DMS 273 treated with DMSO at 0.1 percent for 48 hours (cell line): ENCODE measurements at places on chromosomes 1 and 21.

DNA sequence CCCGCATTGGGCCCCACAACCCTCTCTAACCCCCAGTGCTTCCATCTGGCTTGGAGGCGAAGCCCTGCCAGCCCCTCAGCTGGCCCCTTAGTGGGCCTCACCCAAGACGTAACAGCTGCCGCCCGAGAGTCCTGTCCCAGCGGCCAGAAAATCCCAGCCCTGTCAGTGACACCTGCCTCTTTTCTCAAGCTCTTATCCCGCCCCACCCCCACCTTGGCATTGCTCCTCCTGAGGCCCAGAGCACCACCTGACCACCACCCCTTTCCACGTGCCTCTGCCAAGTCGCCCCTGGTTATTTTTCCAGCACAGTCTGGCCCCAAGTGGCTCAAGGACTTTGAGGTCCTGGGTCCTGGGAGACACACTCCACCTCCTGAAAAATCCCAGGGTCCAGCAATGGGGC lies 5.9 kb upstream of the CTRC start:
- DNase-seq, result peak; percentile 20

DNA sequence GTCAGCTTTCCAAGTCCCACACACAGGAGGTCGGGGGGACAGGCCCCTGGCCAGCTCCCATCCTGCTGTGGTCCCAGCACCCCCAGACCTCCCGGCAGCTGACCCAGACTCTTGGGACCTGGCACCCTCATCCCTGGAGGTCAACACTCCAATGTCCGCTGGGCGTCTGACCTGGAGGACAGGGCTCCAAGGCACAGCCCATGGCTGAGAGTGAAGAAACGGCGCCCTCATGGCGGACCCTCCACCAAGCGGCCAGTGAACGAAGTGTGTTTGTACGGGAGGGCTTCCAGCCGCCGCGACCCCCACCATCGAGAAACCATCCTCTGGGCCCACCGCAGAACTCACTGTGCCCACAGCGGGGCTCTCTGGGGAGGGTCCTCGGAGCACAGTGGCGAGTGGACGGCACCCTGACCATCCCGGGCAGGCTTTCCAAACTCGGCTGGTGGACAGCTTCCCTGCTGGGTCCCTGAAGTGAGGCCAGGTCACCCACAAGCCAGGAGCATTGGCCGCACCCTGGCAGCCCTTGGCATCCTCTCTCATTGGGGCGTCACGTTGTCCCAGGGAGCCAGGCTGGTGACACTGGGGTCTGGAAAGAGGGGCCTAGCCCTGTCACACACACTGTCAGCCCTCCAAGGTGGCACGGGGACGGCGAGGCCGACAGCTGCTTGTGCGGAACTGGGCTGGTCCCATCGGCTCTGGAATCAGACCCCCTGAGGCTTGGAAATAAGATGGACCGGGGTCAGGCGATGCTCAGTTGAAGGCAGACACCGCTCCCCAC lies 47.8 kb upstream of the COL6A2 start:
- no peak for DNase-seq

DNA sequence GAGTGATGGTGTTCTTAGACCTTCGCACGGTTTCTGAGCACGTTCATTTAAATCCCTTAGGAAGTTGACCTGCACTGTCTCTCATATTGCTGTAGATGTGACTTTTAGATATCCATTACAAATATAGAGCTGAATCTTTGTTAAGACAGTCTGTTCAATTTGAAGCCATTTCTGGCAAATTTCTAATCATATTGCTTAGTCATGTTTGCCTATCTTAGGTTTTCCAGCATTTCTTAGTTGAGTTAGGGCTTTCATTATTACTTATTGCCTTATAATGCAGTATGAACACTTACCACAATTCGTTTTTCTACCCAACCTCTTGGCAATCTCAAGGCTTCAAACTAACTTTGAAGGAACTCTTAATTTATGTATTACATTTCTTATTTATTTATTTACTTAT lies 78.5 kb upstream of the PGD start:
- no peak for DNase-seq

DNA sequence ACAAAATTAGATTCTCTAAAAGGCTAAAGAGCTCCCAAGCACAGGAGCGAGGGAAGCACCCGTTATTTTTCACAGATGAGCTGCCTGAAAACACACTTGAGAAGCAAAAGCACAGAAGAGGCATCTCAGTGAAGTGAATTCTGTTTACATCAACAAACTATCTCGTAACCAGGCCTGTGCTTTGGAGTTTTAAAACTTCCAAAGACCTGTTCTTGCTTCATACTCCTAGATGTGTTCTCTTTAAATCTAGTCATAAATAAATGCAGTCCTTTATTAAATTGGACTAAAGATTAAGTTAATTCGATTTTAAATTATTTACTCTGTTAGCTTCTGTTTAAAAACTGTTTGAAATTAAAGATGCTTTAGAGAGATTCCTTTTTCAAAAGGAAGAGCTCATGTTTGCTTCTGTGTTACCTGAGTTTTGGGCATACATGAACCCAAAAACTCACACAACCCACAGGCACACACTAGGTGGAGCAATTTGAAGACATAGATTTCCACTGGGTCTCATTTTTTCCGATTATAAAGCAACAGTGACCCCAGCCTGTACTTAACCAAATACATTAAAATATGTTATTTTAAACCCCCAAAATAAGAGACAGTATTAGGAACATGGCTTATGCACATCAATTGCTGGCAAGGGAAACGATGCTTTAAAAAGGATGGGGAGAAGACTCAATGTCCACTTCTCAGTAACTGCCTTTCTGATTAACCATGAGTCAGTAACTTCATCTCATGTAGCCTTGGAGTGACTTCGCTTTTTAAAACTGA lies 648.2 kb downstream of the SMYD3 start:
- DNase-seq, result no peak

DNA sequence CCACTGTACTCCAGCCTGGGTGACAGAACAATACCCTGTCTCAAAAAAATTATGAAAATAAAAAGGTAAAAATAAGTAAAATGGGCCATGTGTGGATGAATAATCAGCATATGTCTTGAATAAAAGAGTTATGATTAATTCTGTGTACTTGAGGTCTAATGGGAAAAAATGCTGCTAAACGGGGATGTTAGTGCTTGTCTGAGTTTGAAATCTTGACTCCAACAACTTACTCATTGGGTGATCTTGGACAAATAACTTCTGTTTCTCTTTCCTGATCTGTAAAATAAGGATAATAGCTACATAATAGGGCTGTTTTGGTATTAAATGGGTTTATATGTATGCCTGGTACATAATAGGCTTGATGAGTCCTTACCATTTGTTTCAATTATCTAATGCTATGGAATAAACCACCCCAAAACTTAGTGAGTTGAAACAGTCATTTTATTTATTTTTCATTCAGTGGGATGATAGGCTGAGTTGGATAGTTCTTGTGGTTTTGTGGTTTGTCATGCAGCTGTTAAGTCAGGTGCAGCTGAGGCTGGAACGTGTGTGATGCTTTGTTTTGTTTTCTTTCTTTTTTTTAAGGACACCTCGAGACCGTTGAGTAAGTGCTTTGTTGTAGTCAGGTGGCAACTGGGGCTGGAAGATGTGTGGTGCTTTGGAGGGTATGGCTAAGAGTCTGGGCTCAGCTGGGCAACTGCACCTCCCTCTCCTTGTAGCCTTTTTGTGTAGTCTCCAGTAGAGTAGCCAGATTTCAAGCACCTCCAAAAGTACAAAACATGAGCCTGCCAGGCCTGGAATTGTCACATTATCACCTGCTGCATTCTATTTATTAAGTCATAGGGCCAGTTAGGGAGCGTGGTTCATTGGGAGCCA lies 4.9 kb downstream of the MDM4 start:
- no peak for DNase-seq

GRCh38 chr1:47834326-47834725 lies 162.9 kb downstream of the TRABD2B start:
- DNase-seq, result no peak

DNA sequence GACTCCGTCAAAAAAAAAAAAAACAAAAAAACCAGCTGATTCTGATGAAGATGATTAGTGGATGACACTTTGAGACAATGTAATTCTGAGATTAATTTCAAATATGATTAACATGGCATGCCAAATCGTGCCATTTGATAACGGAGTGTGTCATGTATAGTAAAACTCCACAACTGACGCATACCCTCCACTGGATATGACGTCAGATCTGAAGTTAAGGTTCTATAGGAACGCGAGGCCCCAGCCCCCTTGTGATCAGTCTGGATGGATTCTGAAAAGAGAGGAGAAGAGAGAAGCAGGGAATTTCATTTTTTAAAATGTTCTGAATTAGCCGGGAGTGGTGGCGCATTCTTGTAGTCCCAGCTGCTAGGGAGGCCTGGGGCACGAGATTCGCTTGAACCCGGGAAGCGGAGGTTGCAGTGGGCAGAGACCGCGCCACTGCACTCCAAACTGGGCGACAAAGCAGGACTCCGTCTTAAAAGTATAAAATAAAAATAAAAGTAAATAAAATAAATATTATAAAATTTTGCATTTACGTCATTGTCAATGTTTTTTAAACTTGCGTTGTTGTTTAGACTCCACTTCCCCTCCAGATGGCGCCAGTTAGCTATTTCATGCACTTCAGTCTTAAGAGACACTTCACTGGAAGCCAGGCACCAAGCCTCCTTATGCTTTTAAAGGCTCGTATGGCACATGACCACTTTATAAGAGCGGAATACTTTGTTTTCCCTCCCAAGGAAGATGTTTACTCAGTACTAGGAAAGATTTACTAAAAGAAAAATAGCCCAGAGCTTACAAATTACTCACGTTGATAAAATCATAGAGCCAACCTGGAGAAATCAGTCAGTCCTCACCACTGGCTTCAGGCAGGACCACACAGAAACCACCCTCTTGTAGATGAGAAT lies 65.5 kb downstream of the UBE2U start:
- peak; percentile 34 for DNase-seq

- no peak for DNase-seq
Measured at GRCh38 chr1:79104617-79105016, 98.1 kb upstream of the ADGRL4 start.

DNA sequence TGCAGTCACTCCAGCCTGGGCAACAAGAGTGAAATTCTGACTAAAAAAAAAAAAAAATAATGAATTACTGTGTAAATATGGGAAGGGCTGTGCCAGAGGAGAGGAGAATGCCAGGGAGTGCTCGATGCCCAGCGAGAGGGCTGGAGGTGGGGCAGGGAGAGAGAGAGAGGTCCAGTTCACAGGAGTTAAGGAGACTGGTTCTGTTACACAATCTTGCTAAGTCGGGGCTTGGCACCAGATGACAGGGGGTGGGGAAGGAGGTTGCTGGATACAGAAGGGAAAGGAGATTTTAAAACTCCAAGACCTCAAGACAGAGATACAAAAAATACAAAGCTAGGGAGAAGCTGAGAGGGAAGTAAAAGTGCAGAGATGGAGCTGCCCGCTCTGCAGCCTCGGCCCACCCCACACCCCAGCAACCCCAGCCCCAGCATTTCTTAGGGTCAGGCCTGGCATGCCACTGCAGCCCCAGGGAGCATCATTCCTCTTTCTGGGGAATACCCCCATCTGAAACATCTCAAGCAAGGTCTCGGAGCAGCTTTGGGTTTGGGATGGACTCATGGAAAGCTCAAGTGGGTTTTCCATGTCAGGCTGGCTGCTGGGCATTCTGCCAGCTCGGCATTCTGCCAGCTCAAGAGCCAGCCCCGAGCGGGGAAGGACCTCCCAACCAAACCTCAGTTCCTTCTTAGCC lies 991 bp downstream of the SELENBP1 start:
- peak; percentile 100 for DNase-seq

GRCh38 chr1:14602136-14602535 lies 3.7 kb downstream of the KAZN start:
- no peak for DNase-seq

DNA sequence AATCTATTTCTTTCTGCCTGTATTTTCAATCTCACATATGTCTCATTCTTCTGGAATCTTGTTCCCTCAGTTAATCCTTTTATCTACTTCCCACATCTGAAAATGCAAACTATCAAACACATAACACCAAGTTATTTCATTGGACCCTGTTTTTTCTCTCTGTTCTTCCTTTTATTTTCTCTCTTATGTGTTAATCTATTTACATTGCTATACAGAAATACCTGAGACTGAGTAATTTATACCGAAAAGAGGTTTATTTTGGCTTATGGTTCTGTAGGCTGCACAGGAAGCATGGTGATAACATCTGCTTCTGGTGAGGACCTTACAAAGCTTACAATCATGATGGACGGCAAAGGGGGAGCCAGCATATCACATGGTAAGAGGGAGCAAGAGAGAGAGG lies 247.6 kb downstream of the TGFB2 start:
- DNase-seq, result no peak

DNA sequence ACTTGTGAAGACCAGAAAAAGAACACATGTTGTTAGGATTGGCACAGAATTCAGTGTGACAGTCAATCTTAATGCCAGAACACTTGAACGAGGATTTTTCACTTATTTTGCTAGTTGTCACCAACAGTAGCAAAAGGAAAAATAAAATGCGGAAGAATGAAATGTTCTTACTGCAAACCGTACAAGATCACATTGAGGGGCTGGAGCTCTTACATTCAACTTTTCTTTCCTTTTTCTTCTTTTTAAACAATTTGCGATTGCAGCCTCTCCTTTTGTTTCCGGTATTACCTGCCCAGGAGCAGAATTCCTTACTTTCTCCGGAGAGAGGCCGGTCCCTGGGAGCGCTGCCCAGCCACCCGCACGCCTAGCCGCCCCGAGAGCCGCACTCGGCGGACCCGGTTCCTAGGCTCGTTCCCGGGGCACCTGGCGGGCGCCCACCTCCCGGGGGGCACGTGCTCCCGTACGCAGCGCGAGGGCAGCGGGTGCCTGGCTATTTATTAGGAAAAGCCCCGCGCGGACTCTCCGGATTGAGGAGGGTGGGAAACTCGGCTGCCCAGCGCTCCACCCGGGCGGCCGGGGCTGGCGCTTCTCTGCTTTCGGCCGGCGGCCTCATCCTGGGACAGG lies 1.2 kb upstream of the CAMTA1 start:
- DNase-seq, result no peak

GRCh38 chr1:95094923-95095322 lies 22.2 kb upstream of the ALG14 start:
- DNase-seq, result no peak

GRCh38 chr21:34187935-34188334 lies 114.6 kb downstream of the MRPS6 start:
- no peak for DNase-seq
